ENCODE measurements at places on chromosomes 13 and 19. TPM values are rescaled to one million over a fixed set of nuclear protein-coding genes. Genes with fewer than 3 reads are reported as not detected.

DNA sequence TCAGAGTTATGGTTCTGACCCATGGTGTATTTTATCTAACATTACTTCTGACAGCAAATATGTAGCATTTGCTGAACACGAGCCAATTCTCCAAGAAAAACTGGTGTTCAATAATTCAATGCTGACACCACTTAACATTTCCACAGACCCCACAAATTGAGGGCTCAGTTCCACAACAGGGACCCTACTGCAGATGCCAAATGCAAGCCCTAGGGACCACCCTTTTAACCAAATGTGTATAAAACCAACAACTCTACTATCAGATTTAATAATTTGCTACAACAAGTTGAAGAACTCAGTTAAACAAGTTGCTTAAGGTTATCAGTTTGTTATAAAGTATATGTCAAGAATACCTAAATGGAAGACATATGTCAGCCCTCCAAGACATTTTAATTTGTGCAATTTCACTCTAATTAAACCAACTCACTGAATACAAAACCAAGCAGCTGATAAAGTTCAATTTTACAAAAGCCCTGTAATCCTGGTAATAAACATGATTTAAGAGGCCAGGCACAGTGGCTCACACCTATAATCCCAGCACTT lies 6.7 kb downstream of the ZNF44 start:
- DNase-seq, result no peak

GRCh38 chr19:7900401-7900870 lies 3.2 kb upstream of the MAP2K7 start:
- no peak for DNase-seq

DNA sequence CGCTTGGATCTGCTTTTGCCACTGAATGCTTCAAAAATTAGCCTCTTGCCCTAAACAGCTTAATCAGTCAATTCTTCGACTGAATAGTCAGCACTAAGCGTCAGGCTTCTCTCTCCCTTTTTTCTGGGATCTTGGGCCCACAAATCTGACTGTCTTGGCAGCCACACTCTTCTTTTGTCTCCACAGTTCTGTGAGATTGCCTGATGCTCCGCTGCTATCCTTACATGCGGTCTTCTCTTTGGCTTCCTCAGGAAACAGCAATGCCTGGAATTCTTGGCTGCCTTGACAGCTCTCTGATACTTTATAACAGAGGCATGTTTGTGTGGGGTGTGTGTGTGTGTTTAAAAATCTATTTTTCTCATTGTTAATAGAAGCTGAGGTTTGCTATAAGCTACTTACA lies 32.6 kb downstream of the ERCC5 start:
- DNase-seq, result no peak

SPTBN4 gene
- total RNA-seq, result 2.6 TPM

GRCh38 chr13:91368676-91369440 lies 21.4 kb downstream of the MIR17HG start:
- DNase-seq, result no peak

GRCh38 chr13:69389899-69390298 lies 717.7 kb upstream of the ATXN8OS start:
- no peak for DNase-seq

SIGLECL1 gene
- total RNA-seq, result not detected

GRCh38 chr19:2793126-2793525 lies 7.8 kb downstream of the THOP1 start:
- DNase-seq, result no peak

- DNase-seq, result no peak
These were observed 5.5 kb upstream of the ACP7 start for GRCh38 chr19:39078436-39079200.

DNA sequence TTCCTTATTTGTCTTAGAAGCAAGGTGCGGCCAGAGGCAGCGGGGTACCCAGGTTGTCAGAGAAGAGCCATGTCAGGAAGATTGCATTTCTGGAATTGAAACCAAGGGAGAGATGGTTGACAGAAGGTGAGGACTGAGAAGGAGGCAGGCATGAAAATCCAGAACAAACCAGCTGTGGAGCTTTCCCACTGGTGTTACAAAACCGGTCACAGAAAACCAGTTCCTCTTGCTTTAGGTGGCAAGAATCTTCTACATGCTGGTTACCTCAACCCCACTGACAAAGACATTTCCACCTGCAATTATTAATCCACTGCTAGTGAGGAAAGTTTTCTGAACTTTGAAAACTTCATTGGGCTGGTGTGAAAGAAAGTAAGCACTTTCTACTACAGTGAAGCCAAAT lies 64.0 kb upstream of the MED4 start:
- DNase-seq, result peak; percentile 67

- DNase-seq, result no peak
These were observed 22.5 kb downstream of the LTBP4 start for GRCh38 chr19:40623403-40624251.

- no peak for DNase-seq
These were observed 1660.4 kb upstream of the MIR17HG start for GRCh38 chr13:89687066-89687465.

GFY gene
- not detected for total RNA-seq

ICAM5 gene
- total RNA-seq, result 1.8 TPM

DNA sequence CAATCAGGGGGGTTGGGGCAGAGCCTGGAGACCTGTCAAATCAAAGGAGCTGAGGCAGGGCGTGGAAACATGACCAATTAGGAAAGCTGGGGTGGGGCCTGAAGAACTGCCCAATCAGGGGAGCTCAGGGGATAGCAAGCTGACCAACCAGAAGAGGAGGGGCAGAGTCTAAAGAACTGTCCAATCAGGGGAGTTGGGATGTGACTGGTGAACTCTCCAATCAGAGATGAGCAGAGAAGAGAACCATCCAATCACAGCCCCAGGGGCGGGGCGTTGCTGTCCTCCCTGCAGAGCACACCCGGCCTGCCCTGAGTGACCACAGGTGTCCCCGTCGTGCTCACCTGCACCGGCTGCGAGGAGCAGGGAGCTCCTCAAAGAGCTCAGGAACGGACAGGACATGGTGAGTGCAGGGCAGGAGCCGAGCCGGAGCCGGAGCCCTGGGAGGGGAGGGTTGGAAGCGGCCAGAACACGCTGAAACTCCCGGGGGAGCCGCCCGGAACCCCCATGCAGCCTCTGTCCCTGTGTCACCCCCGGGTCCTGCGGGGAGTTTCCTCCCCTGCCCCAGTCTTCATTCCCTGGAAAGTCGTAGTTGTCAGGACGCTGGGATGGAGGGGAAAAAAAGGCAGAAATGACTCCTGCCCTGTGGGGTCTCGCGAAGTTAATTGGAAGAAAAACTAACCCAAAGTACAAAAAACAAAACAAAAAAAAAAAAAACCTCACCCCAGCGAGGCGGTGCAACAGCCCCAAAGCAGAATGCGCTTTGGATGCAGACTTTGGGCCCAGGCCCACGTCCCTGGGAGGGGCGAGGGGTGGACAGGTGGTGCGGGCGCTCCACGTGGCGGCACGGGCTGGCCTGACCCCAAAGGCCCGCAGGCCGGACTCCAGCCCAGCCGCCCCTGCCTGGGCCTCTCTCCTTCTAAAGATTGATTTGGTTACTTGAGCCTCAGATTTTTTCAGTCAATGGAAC lies at the start of gene ZNF556:
TSS of gene ZNF556 (plus strand) at position 311 of the 967 bp plus-strand sequence. CDS start at position 398, 87 bp downstream.
- DNase-seq, result no peak

DNA sequence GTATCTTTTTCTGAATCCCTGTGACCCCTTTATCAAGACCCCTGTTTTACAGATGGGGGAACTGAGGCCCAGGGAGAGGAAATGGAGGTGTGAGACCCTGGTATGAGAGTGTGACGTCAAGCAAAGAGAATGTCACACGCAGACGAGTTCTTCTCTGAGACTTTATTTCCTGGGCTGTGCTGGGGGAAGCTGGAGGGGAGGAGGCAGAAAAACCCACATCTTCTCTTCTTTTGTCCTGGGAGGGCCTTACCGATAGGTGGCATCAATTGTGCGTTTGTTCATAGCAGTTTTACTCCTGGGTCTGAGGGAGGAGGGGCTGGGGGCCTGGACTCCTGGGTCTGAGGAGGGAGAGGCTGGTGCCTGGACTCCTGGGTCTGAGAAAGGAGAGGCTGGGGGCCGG lies 4.9 kb upstream of the KLK15 start:
- DNase-seq, result no peak

PEAK3 gene
- 0.99 TPM for total RNA-seq

KLK15 gene
- not detected for total RNA-seq

ZNF112 gene
- total RNA-seq, result 8.7 TPM

PABPC3 gene
- total RNA-seq, result 0.29 TPM

PSG1 gene
- not detected for total RNA-seq

- no peak for DNase-seq
These were observed 17.6 kb downstream of the ZNF420 start for GRCh38 chr19:37095859-37096258.

GRCh38 chr19:55319785-55320184 lies 5.4 kb downstream of the TMEM150B start:
- DNase-seq, result no peak

DNA sequence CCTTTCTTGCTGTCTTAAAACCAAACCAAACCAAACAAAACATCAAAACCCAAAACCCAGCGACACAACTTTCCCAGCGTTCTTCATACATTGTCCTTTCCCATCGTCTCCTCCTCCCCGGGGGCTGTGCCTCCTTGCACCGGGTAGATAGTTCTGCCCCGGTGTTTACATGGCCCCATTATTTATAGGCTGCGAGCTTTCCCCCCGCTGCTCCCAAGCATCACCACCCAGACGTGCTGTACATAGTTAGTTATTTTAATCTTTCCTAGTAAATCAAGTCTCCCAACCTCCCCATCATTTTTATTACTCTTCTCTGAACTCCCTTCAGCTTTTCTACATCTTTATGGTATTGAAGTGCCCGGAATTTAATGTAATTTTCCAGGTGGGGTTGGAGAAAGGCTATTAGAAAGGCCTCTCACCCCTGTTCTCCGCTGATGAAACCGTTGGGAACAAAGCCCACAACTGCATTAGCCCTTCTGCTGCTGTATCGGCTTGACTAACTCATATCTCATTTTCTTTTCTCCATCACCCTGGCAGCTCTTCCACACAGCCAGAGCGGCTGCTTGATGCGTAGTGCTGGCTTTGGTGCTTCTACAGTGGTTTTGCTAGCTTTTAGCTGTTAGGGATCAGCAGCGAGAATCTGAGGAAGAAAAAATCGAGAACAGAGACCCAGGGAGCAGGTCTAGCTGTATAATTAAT lies 53.1 kb downstream of the FGF9 start:
- no peak for DNase-seq

- no peak for DNase-seq
These were observed 51.7 kb upstream of the SIAH3 start for GRCh38 chr13:45903051-45903813.

CD320 gene
- total RNA-seq, result 24.3 TPM

DNA sequence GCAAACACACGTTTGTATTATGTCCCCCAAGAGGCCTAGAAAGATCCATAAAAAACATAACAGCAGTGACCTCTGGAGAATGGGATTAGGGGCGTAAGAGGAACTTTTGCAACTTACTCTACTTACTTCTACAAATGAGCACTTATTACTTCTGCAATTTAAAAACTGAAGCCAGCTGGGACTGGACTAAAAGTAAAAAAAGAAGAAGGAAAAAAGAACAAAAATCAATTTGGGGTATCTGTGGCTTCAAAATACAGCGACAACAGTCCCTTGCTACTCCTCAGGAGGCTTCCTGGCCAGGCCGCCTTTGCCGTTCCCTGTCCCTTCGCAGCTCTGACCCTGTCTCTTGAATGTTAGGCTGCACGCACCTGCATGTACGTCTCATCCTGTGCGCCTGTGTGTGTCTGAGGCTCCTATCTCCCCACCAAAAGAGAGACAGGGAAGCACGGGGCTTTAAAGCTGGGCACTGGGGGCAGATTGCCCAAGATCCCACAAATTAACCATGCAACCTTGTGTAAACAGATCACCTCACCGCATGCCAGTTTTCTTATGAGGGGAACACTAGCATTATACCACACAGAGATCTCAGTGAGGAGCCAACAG lies 12.1 kb upstream of the FKRP start:
- no peak for DNase-seq

DNA sequence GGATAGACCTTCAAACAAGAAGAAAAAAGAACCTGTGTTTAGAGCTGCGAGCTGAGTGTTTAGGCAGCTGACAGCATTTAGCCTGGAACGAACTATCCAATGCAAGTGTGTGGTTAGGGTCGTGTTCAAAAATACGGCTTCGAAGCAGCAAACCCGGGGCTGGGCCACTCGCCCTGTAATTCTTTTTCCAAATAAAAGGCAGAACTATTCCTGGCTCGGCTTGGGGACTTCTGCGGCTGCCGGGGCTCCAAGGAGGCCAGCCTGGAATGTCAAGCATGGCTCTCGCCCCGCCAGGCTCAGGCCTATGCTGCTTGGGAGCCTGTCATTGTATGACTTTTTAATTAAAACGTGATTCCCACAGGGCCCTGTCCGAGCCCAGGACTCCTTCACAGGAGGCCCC lies 51.7 kb upstream of the KLF2 start:
- no peak for DNase-seq

GRCh38 chr19:21314676-21315075 lies 14.5 kb downstream of the ZNF708 start:
- DNase-seq, result no peak

ZNF471 gene
- 10.6 TPM for total RNA-seq

- no peak for DNase-seq
These were observed 10.5 kb downstream of the WIZ start for GRCh38 chr19:15439078-15439799.

GRCh38 chr13:41509971-41510370 lies 52.6 kb downstream of the RGCC start:
- peak; percentile 29 for DNase-seq

- no peak for DNase-seq
These were observed 40.4 kb upstream of the PDCD5 start for GRCh38 chr19:32540621-32541020.

DNA sequence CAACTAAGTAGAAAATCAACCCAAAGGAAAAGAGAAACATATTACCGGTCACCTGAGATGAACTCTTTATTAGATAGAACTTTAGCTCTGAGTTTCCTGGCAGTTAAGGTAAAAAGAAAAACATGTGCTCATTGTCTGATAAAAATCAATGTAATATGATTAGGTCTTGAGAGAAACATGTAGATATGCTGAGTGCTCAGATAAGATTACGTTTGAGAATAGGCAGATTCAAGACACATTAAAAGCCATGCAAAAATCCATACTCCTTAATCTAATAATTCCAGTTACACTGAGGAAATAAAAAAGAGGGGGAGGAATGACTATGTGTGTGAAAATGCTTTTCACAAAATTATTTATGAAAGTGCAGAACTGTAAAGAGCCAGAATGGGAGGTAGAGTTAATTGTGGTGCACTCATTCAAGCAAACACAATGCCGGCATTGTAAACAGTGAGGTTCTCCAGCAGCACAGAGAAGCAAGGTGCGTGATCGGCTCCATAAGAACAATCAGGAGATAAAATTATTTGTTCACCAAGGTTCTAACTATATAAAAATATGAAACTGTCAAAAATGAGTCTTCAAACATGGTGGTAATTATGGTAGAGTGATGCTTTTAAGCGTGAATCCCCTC lies 88.8 kb downstream of the MBNL2 start:
- no peak for DNase-seq

DNA sequence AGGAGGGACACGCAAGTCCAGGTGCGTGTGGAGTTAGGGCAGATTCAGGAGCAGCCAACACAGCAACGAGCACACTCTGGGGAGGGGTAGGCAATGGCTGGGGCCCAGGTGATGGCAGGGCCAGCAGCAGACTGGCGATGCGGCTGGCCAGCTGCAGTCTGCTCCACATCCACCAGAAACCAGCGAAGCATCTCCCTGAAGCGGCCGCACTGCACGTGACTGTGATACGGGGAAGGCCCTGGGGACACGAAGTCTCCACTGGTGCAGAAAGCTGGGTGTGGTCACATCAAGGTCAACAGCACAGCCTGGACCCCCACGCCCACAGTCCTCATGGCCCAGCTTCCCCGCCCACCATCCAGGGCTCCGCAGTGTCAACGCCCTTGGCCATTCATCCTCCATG lies 21.3 kb upstream of the EPHX3 start:
- no peak for DNase-seq

TNNI3 gene
- total RNA-seq, result not detected

IZUMO2 gene
- not detected for total RNA-seq
